Muscle of back (tissue), 13 donors: ENCODE measurements at places on chromosomes 12 and 14. TPM values are rescaled to one million over a fixed set of nuclear protein-coding genes. Genes with fewer than 3 reads are reported as not detected.

DNA sequence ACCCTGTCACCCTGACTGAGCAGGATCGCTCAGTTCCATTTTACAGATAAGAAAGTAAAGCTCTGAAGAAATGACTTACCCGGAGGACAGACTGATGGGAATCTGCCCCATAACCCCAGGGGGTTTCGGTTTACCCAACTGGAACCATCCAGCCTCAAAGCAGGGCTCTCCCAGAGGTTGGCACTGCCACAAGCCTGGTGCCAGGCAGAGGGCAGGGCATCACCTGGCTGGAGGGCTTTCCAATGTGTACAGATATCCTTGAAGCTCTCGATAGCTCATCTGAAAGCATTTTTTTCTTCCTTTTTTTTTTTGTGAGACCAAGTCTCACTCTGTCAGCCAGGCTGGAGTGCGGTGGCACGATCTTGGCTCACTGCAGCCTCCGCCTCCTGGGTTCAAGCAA, 33.2 kb downstream of the STON2 start:
- no peak for DNase-seq

DNA sequence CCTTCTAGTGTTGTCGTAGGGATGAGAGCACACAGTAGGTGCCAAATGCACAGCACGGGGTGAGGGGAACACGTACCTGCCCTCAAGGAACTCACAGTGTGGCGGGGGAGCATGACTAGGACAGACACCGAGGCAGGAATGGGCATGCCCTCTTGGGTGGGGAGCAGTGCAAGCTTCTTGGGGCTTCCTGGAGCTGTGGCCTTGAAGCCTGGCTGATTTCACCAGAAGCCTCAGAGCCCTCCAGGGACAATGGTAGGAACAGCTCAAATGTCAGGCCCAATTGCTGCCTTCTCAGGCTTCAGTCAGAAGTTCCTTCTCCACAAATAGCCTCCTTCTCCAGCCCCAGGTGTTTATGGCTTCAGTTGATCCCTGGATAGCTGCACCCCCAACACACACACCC, 43.4 kb downstream of the TEAD4 start:
- no peak for DNase-seq

DNA sequence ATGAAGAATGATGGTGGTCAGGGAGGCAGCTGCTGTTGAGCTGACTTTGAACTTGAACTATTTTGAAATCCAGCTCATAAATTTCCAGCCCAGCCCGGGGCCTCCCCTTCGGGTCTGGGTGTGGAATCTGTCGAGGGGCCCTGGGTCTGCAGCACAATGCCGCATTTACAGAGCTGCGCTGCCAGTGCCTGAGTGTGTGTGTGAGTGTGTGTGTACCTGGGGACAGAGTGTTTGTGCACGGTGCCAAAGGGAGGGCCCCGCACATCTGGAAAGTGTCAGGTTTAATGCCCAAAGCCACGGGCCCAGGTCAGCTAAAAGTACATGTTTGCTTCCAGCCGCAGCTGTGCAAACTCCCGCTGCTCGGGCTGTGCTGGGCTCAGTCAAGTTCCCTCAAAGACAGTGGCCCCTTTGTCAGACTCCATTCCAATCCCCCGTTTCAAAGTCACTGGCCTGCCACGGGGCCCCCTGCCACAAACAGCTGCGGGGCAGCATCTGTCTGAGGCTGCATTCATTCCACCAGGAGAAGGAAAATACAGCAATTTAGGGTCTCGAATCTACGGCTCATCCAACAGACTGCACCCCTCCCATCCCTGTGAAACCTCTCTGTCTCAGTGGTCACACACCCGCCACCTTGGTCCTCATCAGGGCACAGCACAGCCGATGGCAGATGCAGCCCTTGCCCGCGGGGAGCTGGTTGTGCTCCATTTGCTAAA, 16.3 kb upstream of the RFLNA start:
- DNase-seq: no peak

Gene DDX55
- polyA plus RNA-seq: 14.0 TPM

DNA sequence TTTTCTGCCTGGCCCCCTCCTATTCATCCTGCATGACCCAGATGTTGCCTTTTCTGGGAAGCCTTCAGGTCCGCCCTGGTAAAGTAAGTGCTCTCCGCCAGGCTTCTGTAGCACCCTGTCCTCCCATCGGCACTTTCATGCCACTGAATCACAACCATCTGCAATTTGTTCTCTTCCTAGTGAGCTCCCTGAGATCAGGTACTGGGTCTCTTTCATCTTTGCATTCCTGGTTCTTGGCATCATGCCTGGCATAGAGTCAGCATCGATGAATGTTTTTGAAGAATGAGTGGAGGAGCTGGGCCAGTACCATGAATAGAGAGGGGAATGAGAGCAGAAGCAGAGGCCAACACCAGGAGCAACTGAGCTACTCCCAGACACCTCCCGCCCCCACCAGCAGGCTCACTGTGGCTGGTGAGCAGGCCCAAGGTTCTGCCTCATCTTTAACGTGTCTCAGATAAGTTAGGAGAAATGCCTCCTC, 13.1 kb downstream of the ZDHHC22 start:
- DNase-seq: no peak

GRCh38 chr12:50195832-50196231, 28.7 kb upstream of the CERS5 start:
- DNase-seq: peak; percentile 49

Gene APOF
- not detected for polyA plus RNA-seq

- DNase-seq: no peak
Measured at GRCh38 chr12:25459541-25459951, 93.5 kb downstream of the LMNTD1 start.

DNA sequence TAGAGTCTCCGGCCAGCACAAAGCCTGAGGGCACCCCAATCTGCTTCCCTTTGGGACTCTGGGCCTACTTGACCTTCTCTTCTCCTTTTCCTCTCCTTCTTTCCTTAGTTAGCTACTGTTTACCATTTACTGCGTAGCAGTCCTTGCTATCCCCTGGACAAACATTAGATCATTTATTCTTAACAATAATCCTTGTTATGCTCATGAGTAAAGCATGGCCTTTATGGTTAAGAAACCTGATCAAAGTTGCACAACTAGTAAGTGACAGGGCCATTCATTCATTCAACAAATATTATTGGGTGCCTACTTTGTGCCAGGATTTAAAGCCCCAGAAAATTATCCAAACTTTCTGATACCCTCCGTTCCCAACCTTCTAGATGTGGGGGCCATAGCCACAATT, 3.2 kb upstream of the HDAC7 start:
- DNase-seq: no peak

Gene ACRBP
- polyA plus RNA-seq: 2.4 TPM

DNA sequence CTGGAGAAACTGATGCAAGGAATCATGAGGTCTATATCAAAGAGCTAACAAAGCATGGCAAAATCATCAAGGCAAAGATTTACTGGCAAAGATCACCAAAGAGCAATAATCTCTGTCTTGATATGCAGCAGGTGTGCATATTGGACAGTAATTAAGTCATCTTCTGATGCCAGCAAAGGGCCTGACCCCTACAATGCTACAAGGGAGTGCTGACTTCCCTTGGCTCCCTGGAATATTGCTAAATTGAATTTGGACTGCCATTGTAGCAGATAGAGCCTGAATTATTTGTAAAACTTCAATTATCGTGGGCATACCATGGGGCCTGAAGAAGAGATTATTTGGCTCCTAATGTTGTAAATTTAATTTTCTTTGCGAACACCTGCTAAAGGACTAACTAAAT, 307.9 kb upstream of the SYT1 start:
- DNase-seq: no peak

Gene CHGA
- polyA plus RNA-seq: 0.32 TPM

GRCh38 chr14:89912667-89913211, 41.8 kb downstream of the EFCAB11 start:
- peak; percentile 92 for DNase-seq

GRCh38 chr12:57496822-57497221, 9.0 kb downstream of the MARS1 start:
- no peak for DNase-seq

Gene ABCB9
- 2.0 TPM for polyA plus RNA-seq

DNA sequence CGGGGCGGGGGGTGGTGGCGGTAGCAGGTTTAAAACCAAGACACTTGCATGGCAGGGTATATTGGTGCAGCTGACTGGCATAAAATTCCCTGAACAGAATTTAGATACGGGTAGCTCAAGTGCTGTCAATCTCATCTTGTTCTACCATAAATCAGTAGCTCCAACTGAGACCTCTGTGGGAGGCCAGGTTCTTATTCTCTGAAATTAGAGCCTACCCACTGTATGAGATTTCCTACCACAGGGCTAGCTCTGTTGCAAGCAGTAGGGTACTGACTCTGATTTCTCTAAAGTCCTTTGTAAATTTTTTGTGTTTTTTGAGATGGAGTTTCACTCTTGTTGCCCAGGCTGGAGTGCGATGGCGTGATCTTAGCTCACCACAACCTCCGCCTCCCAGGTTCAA, 3.3 kb upstream of the RPLP0 start:
- no peak for DNase-seq

Gene KRT85
- not detected for polyA plus RNA-seq

GRCh38 chr12:110286623-110287022, 5.6 kb downstream of the ATP2A2 start:
- DNase-seq: no peak

Gene GPR132
- 0.76 TPM for polyA plus RNA-seq

Gene LALBA
- polyA plus RNA-seq: not detected

GRCh38 chr12:101018540-101018939, 191.5 kb downstream of the SLC5A8 start:
- DNase-seq: no peak

Gene CLEC6A
- polyA plus RNA-seq: not detected

DNA sequence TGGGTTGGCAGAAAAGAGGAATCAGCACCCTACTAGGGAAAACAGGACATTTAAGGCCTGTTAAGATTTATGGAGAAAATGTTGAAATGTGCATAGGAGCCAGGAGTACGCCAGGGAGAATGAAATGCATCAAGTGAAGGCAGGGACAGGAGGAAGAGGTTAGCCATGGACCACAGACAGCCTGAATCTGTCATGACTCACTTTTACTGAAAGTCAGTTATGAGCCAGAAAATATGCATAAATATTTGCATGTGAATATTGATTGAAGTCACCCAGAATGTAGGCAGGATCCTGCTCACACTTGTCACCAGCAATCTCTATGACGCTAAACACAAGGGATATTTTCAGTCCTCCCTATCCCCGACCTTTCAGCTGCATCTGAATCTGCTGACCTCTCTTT, 25.1 kb upstream of the CDK17 start:
- DNase-seq: no peak

GRCh38 chr14:20429801-20430669, 5.9 kb downstream of the KLHL33 start:
- peak; percentile 8 for DNase-seq

GRCh38 chr14:74804219-74804825, 41.2 kb downstream of the YLPM1 start:
- no peak for DNase-seq

DNA sequence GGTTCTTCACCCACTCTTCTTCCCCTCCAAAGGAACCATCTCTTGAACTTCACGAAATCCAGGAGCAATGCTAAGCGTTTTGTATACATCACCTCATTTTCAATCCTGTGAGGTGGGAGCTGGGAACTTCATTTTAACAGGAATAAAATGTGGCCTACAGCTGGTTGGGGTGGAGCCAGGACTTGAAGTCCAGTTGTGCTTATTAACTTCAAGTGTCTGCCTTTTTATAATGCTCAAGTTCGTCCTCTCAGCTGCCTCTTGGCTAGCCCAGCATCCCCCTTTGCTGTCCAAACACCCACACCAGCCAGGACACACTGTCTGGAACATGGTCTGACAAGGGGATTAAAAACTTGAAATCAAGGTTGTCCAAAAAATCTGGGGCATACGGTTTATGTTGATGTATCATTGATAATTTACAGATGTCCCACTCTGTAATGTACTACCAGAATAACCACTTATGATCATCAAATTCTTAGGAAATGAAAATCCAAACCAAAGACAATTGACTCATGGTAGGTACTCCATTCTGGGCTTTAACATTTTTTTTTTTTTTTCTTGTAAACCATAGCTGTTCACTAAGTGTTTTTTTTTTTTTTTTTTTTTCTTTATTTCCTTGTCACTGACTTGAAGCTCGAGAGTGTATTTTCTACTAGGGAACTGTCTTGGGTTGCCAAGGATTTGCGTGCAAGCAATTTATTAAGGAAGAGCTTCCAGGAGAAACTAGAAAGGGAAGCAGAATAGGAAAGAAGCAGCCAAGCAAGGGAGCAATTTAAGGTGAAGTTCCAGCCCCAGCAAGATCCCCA, 252.3 kb downstream of the EFCAB11 start:
- peak; percentile 82 for DNase-seq

GRCh38 chr12:68240079-68240478, 13.3 kb downstream of the IL22 start:
- DNase-seq: peak; percentile 36

- no peak for DNase-seq
Measured at GRCh38 chr12:2669560-2669959, 125.2 kb upstream of the FKBP4 start.

Gene EEF1AKMT3
- 6.7 TPM for polyA plus RNA-seq

DNA sequence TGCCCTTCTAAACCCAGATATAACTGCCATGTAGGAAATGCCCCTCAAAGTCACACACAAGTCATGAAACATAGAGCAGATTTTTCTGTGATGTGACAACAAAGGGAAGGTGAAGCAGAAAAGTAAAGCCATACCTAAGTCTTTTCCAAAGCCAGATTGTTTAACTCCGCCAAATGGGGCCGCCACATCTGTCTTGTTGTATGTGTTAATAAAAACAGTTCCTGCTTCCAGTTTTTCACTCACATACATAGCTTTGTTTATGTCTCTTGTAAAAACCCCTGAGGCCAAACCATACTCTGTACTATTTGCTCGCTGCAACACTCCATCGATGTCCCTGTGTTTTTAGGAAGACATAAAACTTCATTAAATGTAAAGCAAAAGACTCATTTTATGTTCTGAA, 40.3 kb downstream of the NOPCHAP1 start:
- no peak for DNase-seq

- DNase-seq: no peak
Measured at GRCh38 chr12:13947276-13947946, 34.0 kb downstream of the GRIN2B start.

DNA sequence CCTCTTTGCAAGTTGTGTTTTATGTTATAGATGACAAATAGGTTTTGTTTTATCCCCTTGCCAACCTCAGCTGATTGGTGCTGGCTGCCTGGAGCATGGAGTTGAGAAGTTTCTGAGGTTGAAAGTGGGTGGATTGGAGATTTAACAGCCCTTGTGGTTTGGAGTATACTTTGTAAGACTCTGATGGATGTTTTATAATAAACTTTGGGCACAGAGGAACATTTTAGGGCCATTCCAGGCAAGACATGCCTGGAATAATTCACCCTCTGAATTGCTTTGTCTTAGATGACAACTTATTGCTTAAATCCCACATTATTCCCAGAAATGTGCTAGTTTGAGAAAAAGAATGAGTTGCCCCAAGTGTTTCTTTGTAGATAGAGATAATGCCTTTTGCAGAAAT, 158.9 kb downstream of the SLC5A8 start:
- DNase-seq: no peak

DNA sequence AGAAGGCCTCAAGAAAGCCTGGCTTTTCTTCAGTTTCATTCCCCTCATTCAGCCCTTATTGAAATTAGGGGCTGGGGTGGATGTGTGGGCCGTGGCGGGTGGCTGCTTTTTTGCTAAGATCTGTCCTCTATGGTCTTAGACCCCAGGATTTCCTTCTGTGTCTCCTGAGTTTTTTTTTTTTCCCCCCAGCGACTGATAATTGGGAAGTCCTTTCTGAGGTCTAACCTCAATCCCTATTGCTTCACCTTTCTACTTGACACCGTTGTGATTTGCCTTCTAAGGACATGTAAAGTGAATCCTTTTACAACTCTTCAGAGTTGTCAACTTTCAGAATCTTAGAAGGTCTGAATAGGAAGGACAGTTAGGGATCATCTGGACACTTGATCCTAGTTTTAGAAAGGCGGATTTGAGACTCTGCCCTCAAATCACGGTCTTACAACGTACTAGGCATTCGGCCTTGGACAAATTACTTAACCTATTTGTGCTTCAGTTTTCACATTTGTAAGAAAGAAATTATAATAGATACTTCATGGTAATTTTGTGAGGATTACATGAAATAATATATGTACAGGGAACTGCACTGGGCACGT, 4.4 kb downstream of the GPR84 start:
- DNase-seq: no peak
